ENCODE measurements at places on chromosomes 16 and 17. TPM values are rescaled to one million over a fixed set of nuclear protein-coding genes. Genes with fewer than 3 reads are reported as not detected.

ICAM2 gene
- total RNA-seq, result 52.1 TPM

PLK1 gene
- 16.0 TPM for total RNA-seq

TLCD2 gene
- 4.4 TPM for total RNA-seq

MYO19 gene
- 60.3 TPM for total RNA-seq

CCL17 gene
- total RNA-seq, result not detected

WSCD1 gene
- total RNA-seq, result 43.9 TPM

NPIPA3 gene
- 2.4 TPM for total RNA-seq

SDK2 gene
- total RNA-seq, result 2.4 TPM

DPEP3 gene
- total RNA-seq, result not detected

RNF112 gene
- 0.31 TPM for total RNA-seq
